GM18507 (cell line): ENCODE measurements at places on chromosomes 3 and 15.

GRCh38 chr3:162525771-162526170 lies 1029.2 kb downstream of the OTOL1 start:
- DNase-seq = no peak

DNA sequence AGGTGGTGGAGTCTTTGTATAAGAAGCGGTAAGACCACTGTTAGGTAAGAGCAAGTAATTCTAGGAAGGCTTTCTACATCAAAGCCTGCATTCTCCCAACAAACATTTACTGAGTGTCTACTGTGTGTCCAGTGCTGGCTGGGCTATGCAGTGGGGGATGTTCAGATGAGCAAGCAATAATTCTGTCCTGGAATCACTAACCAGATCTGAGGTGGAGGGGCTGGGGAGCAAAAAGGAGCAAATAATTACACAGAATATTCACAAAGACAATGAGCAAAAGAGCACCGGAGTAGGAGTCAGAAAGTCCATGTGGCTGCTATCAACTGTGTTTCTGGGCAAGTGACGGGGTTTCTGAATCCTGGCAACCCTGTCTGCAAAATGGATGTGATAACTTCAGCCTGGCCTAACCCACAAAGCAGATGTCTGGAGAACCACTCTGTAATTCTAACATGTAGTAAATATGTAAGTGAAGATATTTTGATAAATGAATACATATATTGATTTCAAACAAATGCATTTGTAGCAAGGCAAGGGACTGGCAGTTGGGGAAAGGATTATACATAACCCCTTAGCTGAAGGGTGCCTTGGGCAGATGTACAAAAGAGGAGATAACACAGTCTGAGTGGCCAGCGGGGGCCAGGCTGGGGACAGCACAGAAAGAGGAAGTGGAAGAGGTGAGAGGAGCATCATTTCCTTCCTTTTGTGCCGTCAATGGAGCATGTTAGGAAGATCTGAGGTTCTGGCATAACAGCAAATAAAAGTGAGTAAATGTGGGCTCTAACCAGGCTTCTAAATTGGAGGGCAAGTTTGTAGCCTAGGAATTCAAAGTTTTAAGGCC lies 28.8 kb downstream of the CYP8B1 start:
- DNase-seq = peak; percentile 30

DNA sequence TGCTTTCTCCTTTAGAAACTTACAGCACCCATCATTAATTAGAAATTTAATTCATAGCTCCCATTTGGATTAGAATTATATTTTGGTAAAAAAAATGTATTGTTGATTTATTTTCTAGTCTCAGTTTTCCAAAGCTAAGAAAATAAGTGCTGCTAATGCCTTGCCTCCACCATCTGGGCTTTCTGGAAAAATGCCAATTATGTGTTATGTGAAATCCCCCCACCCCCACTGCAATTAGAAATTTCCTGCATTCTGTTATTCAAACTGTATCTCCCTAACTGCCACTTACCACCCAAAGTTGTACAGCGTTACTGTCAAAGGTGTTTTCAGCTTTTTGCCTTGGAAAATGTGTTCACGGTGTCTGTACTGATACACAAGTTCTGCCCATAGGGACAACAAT lies 617.2 kb upstream of the UBE2E2 start:
- DNase-seq = no peak

GRCh38 chr3:87175732-87176131 lies 51.4 kb upstream of the CHMP2B start:
- no peak for DNase-seq

DNA sequence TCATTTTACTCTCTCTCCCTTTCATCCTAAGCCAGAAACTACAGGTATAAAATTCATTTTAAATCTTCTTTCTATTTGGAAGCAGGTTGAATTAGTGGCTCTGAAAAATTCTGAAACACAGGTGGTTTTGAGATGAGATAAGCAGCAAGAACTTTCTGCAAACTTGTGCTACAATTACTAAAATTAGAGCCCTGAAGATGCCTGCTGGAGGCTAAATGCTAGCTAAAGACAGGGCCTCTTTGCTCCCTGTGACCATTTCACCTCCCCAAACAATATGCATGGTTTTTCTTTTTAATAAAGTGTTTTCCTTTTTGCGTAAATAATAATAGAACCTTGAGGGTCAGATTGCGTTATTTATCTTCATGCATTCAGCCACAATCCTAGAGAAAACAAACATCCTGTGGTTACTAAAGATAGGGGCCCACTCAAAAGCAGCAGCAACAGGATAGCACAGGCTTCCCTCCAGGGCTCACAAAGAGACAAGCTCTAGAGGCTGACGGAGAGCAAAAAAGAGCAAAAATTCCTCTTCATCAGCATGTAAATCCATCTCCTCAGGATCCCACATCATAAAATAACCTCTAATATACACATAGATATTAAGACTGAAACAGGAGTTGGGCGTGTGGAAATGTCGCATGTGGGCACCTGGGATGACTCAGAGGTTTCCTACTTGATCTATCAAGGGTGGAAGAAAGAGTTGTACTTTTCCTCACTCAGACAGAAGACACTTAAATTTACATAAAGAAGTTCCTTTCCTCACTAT lies 26.5 kb upstream of the CP start:
- no peak for DNase-seq

- DNase-seq = no peak
Observed at GRCh38 chr15:68488290-68488689, 56.3 kb upstream of the ITGA11 start.

GRCh38 chr3:176867681-176868663 lies 329.3 kb downstream of the TBL1XR1 start:
- DNase-seq = no peak

DNA sequence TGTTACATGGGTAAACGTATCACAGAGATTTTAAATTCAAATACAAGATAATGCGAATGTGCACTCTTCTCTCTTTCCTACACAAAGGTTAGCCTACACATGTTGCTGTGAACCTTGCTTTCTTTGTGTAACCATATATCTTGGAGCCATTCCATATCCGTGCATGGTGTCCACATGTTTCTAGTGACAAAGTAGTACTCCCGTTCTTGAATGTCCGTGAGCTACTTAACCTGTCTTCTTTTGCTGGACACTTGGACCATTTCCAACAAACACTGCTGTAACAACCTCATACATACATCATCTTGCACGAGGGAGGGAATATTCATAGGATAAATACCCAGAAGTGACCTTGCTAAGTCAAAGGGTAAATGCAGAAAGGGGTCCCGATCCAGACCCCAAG lies 75.0 kb downstream of the STRIT1 start:
- no peak for DNase-seq

DNA sequence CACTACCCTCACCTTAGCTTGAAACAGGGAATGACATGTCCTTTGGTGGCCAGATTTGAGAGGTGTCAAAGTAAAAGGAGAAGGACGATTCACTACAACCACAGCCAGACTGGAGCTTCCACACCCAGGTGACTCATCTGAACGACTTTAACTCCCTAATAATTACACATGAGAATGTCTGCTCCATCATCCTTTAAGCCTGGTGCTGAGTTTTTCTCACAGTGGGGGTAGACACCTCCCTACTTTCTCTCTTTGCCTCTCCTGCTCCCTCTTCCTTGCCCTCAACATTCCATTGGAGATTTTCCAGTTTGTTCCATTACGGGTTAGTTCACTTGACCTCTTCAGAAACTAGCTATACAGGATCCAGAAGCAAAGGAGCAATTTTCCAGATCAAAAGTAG lies 154.3 kb upstream of the BHLHE40 start:
- DNase-seq = no peak

- no peak for DNase-seq
Observed at GRCh38 chr3:161333696-161334095, 37.6 kb downstream of the SPTSSB start.

GRCh38 chr15:77826006-77826695 lies 193.4 kb upstream of the LINGO1 start:
- no peak for DNase-seq

DNA sequence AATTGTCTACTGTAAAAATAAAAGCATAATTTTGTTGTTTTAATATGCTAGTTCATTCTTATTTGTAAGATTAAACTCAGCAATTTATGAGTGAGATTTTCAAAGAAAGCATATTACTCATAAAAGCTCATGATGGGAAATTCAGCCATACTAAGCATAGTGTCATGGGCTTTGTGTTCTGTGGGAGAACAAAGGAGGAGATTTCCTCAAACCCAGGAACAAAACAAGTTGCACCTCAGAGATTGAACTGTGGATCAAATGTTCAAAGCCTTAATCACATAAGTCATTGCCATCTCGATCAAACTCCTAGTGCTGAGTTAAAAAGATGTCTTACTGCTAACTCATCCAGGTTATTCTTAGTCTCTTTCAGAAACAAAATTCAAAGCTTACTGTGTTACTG lies 85.6 kb upstream of the PDZRN3 start:
- DNase-seq = no peak

- DNase-seq = no peak
Observed at GRCh38 chr3:82561784-82562183, 800.3 kb upstream of the GBE1 start.

DNA sequence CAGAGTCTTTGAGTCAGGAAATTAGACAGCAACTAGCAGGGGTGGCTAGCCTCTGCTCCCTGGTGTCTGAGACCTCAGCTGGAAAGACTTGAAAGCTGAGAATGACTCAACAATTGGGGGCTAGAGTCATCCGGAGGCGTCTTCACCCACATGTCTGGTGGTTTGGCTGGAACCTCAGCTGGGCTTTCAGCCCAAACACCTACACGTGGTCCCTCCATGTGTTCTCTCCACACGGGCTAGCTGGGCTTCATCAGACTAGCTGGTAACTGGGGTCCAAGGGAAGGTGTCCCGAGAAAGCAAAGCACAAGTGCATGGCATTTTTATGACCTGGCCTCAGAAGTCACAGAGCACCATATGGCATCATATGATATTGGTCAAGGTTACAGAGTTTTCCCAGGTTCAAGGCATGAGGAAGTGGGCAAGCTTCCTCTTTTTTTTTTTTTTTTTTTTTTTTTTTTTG lies 19.9 kb upstream of the ABHD2 start:
- DNase-seq = peak; percentile 38

DNA sequence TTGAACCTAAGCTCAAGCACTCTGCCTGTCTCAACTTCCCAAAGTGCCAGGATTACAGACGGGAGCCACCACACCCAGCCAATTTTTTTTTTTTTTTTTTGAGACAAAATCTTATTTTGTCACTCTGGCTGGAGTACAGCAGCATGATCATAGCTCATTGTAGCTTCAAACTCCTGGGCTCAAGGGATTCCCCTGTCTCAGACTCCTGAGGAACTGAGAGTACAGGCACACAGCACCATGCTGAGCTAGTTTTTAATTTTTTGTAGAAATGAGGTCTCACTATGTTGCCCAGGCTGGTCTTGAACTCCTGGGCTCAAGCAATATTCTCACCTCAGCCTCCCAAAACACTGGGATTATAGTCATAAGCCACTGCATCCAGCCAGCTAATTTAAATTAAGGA lies 36.8 kb upstream of the SUCLG2 start:
- no peak for DNase-seq

DNA sequence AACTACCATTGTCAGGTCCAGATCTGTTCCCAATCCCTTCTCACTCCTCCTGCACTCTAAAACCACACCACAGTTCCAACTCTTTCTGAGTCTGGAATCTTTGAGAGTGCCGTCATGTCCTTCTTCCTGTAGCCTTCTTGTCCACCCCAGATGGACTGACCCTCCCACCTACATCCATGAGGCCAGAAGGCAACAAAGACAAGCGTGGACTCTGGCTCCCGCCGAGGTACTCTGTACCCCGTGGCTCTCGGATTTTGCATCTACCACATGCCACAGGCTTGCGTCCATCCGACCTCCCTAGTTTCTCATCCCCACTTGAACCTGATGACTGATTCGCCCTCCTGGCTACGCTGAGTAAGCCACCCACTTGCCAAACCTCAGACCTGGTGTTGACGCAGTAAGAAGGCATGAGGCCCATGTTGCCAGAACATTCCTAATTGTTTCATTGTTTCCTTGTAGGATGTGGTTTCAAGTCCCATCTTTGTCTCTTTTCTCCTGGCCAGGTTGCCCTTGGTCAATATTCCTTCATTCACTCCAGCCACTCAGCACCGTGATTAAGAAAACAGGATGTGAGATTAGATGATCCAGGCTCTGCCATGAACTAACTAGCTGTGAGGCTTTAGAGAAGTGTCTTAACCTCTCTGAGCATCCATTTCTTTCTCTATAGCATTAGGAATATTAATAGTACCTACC lies 1.1 kb upstream of the ZBTB38 start:
- DNase-seq = no peak

DNA sequence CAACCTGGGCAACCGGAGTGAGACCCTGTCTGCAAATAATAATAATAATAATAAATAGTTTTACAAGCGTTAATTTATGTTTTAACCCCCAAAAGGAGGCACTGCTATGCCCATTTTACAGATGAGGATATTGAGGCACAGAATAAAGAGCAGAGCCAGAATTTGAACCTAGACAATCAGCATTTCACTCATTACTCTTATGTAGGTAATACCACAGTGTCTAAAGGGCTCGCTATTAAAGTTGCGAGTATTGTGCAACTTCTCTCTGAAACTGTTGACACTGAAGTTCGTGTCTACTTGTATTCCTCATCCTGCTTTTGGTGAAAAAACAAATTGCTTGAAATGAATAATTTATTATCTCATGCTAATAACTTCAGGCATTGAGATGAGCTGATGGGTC lies 2.8 kb downstream of the C2CD4A start:
- DNase-seq = no peak

GRCh38 chr3:8981700-8982099 lies 18.4 kb upstream of the RAD18 start:
- no peak for DNase-seq

- DNase-seq = no peak
Observed at GRCh38 chr15:99057697-99058420, 47.0 kb upstream of the SYNM start.

GRCh38 chr3:4083225-4084015 lies 219.7 kb upstream of the SETMAR start:
- DNase-seq = no peak

DNA sequence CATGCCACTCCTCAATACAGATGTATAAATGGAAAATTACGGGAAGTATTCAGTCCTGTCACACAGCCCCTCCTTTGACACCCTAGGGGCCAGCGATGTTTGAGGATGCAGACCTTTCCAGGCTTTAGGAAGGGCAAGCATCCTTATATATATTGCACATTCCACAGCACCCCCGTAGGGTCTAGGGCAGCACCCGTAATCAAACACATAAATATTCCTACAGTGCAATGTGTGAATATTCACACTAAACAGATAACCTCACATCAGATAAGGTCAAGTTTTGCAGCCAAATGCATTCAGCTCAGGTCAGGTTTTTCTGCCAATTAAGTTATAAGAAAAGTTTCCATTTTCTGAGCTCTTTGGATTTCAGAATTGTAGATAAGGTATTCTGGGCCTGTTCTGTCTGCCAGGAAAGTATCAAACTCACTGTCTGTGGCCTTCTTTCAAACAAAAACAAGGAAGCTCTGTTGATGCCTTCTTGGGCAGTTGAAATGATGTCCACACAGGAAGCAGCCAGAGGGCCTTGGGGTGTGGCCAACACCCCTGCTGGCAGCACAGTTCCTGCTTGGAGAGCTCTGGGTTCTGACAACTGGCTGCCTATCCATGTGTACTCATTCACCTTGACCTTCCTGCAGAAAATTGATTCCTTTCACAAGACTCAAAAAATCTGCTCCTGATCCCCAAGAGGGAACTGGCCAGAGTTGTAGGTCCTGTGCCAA lies 427.0 kb downstream of the NTRK3 start:
- DNase-seq = no peak

- no peak for DNase-seq
Observed at GRCh38 chr3:177357352-177358090, 160.2 kb upstream of the TBL1XR1 start.
